Activated CD8-positive, alpha-beta memory T cell treated with anti-CD3 and anti-CD28 coated beads for 48 hours (primary cell): ENCODE measurements at places on chromosomes 1 and 21.

DNA sequence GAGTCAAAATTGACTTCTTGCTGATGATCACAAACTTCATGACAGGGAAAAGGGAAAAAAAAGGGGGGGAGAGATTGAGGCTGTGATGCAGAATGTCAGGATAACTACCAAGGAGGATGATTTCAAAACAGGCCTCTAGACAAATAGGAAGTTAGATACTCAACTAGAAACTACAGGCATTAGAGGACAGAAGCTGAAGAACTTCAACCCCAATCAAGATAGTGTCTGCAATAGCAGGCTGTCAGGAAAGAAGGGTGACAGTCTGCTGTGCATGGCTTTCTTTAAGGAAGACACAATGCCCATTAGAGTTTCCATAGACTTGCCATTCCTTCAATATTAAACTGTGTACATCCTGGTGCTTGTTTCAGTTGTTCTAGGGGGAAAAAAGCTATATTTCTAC is 257.2 kb downstream of the TTLL7 start:
- no peak for DNase-seq

GRCh38 chr1:28190337-28190979 is 14.0 kb upstream of the PTAFR start:
- DNase-seq = no peak

DNA sequence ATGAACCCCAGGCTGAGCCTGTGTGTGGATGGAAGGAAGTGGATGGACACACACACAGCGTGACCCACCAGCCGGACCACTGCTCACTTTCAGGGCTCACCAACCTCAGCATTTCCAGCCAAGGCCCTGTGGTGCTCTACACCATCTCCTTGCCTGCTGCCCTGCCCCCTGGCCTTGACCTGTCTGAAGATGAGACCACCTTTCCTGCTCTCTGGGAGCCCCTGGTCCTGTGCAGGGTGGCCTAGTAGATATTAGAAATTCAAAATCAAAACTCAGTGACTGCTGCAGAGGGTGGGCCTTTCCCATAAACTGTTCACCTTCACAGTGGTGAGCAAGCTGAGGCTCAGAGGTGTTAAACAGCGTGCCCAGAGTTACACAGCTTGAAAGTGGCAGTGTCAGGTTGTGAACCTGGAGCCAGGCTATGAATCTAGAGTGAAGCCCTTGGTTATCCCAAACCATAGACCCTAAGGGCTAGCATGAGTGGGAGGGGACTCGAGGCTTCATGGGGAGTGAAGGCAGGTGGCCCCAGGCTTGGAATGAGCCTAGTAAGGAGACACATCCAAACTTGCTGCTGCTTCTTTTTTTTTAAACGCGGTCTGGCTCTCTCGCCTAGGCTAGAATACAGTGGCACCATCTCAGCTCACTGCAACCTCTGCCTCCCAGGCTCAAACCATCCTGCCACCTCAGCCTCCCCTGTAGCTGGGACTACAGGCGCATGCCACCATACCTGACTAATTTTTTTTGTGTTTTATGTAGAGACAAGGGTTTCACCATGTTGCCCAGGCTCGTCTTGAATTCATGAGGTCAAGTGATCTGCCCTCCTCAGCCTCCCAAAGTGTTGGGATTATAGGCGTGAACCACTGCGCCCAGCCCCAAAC is 41.5 kb downstream of the MAN1C1 start:
- DNase-seq = no peak

- DNase-seq = no peak
Observed at GRCh38 chr1:34794001-34794789, 1.4 kb downstream of the GJA4 start.

DNA sequence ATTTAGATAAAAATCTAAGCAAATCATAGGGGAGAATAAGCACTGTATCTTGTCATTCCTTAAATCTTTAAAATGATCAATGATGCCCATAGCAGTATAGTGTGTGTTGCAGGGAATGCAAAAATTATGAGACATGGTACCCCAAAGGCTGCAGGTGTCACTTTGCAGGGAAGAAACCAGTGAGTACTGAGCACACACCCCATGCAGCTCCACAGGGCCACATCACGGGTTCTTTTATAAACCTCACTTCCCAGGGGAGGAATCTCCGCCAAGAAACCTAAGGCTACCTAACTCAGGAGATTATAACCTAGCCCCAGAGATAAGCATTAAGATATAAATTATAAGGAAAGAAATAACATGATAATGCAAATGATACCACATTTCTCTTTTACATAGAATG is 115.6 kb downstream of the APP start:
- no peak for DNase-seq

GRCh38 chr1:25878690-25879089 is 3.2 kb upstream of the PAQR7 start:
- no peak for DNase-seq

DNA sequence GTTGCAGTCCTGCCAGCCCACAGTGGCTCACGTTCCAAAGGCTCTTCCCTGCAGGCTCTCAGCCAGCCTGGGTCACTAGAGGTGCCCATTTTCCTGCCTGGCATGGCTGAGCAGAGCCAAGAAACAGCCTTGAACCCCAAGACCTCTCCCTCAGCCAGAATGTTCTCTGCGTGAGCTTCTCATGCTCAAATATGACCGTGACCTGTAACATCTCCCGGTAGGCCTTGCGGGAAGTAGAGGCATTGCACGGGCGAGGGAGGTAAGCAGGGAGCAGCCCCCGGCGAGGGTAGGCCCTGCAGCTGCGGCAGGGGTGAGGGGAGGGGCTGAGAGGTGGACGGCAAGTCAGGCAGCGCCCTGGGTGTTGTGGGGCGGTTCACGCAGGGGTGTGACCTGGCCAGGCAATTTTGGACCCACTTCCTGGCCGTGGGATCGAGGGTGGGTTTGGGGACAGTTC is 20.0 kb downstream of the RRP1 start:
- no peak for DNase-seq

DNA sequence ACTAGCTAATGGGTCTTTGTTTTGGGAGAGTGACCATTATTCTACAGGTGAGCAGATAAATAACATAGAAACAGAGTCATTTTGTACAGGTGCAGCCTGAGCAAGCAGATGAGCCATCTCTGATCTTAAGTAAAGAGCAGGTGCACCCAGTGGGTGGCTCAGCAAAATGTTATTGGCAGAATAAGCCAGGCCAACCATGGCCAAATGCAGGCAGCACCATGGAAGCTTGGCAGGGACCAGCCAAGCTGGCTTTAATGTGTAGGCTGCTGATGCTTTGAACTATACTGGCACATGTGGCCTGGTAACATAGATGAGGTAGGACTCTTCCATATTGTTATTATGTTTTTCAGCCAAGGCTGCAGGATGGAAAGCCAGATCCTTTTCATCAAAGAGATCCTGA is 553.3 kb upstream of the ZRANB2 start:
- DNase-seq = no peak

DNA sequence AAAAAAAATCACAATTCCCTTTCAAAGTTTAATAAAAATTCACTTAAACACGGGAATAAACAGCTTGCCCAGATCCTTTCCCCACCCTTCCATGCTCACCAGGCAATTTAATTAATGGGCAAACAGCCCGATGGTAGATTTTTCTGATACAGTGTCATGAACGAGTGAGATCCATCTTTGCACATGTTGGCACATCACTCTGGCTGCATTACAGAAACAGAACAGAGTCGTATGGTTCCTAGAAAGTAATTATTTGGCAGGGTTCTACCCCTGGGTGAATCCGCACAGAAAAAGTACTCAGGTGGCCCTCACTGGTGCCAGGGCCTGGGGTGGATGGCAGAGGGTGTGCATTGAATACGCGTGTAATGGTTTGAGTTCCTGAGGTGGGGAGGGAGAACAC is 24.6 kb upstream of the OVAAL start:
- DNase-seq = no peak

- DNase-seq = no peak
Observed at GRCh38 chr1:160949881-160950280, 4.7 kb downstream of the ITLN2 start.

DNA sequence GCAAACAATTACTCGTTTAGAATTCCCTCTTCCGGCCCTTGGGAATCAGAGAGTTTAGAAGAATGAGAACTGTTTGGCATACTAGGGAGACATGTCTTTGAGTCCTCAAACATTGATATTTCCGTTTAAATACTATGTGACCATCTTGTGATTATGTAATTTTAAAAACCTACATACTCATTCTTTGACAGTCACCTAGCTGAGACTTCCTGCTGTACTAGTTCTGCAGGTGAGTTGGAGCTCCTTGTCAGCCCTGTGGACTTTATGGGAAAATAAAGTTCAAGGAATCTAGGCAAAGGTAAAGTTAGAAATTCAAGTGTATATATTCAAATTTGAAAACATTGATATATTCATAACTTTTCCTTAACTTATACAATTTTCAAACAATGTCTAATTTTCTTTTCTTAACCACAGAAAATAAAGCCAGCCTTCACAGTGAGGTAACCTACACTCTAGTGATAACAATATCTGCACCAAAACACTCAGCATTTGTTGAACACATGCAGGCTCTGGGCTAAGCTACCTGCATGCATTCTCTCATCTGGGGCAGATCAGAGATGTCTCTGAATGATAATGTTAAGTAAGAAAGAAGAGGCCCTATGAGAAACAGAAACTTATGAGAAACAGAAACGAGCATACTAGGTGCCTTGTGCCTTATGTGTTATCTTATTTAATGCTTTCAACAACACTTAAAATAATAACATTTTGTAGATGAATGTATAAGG is 67.0 kb upstream of the BACE2 start:
- DNase-seq = no peak

DNA sequence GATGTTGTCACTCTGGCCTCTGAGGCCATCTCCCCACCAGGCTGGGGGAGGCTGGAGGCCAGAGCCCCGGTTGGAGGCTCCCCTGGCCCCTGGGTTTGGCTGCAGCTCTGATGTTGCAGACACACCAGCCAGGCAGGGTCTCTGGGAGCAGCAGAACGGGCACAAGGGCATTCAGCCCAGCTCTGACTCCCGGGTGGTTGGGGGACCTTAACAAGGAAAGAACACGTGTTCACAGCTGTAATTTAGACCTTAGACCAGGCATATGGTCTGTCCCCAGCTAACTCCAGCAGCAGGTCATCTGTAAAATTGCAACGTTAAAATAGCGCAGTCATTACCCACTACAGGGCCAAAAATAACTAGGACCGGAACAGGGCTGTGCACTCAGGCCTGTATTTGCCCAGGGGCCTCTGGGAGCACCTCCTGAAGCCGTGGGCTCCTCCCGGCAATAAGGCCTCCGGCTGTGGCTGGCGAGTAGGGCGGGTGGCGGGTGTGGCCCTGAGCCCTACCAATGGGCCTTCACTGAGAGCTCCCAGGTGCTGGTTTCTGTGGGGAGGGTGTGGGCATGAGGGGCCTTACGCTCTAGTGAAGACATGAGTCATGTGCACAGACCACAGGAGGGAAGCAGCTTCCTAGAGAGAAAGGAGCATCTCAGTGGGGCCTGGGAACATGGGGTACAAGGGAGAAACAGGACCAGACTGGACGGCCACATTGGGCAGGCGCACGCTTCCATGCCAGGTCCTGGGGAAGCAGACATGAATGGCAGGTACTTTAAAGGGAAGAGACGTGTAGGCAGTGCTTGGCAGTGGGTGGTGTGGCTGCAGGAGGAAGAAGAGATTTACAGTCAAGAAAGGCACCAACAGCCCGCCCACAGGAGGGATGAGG is 6.1 kb downstream of the LDLRAP1 start:
- peak; percentile 59 for DNase-seq

GRCh38 chr1:169491845-169492281 is 6.1 kb upstream of the SLC19A2 start:
- DNase-seq = no peak

- no peak for DNase-seq
Observed at GRCh38 chr1:167790117-167790516, 68.3 kb downstream of the MPZL1 start.

GRCh38 chr1:235782601-235783000 is 84.1 kb downstream of the LYST start:
- no peak for DNase-seq

DNA sequence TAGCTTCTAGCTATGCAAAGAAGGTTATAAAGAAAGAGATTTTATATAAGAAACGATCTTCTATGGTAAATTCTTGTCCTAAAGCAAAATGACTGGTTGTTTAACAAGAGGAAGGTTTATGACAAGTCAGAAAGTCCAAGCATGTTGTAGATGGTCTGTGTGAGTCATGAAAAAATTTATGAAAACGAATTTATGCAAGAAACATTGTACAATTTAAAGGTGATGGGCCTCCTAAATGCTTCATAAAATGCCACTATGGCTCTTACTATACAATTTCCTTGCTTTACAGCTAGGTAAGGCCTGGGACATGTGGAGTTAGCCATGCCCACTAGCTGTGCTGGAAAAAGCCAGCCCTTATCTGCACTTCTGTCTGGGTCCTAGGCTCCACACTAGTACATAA is 125.4 kb downstream of the PTGER3 start:
- no peak for DNase-seq

- no peak for DNase-seq
Observed at GRCh38 chr1:9755441-9755995, 68.2 kb downstream of the CLSTN1 start.

DNA sequence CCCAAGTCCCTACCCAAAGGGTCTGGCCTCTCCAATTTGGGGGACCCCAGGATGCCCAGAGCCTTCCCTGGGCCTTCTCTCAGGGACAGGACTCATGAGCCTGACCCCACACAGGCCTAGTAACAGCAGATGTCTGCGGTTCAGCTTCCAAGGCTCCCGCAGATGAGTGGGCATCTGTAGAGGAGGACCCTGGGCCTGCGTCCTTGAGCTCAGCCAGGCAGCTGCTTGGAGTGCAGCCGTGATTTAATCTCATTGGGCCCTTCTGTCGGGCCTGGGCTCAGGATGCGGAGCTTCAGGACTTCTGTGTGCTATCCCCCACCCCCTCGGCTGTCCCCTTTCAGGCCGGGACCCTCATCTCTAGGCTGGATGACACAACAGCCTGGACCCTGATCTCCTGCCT is 35.4 kb downstream of the IGSF21 start:
- DNase-seq = no peak

DNA sequence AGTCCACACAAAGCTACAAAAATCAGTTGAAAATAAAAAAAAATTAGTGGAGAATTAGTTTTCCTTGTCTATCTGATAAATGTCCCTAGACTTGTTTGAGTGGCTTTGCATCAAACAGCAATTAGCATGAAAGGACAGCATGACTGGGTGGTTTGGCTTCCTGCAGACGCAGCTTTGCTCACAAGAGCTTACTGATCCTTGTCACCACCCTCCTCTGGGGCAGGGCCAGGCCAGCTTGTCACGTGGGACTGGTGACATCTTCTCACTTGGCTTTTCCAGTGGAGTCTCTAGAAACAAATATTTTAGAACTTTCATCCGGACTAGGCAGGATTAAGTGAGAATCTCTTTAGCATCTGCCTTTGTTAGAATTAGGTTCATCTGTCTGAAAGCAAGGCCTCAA is 76.0 kb upstream of the OLIG2 start:
- DNase-seq = no peak

DNA sequence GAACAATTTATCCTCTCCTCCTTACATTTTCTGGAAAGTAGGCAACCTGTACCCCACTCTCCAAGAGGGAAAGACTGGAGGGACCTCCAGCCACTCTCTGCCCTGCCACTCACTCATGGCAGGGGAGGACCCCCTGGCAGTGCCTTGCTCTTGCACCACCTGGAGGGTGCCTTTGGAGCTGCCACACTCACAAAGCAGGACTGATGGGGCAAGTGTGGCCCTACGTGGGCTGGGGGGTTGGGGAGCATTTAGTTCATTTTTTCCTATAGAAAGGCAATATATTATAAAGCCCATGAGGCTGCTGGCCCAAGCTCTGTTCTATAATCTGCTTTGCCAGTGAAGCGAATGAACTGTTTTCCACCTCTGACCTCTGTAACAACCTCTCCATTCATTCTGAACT is 50.3 kb downstream of the GPR161 start:
- no peak for DNase-seq

- no peak for DNase-seq
Observed at GRCh38 chr1:240338837-240339236, 247.2 kb downstream of the FMN2 start.

- DNase-seq = no peak
Observed at GRCh38 chr1:154960446-154961136, 991 bp downstream of the PYGO2 start.
